ENCODE measurements at places on chromosomes 7 and 10.

- DNase-seq = no peak
Observed at GRCh38 chr10:131021246-131021895, 290.1 kb downstream of the TCERG1L start.

- DNase-seq = no peak
Observed at GRCh38 chr10:35564341-35564968, 40.7 kb upstream of the GJD4 start.

GRCh38 chr7:3806516-3806915 is 505.5 kb downstream of the SDK1 start:
- no peak for DNase-seq

DNA sequence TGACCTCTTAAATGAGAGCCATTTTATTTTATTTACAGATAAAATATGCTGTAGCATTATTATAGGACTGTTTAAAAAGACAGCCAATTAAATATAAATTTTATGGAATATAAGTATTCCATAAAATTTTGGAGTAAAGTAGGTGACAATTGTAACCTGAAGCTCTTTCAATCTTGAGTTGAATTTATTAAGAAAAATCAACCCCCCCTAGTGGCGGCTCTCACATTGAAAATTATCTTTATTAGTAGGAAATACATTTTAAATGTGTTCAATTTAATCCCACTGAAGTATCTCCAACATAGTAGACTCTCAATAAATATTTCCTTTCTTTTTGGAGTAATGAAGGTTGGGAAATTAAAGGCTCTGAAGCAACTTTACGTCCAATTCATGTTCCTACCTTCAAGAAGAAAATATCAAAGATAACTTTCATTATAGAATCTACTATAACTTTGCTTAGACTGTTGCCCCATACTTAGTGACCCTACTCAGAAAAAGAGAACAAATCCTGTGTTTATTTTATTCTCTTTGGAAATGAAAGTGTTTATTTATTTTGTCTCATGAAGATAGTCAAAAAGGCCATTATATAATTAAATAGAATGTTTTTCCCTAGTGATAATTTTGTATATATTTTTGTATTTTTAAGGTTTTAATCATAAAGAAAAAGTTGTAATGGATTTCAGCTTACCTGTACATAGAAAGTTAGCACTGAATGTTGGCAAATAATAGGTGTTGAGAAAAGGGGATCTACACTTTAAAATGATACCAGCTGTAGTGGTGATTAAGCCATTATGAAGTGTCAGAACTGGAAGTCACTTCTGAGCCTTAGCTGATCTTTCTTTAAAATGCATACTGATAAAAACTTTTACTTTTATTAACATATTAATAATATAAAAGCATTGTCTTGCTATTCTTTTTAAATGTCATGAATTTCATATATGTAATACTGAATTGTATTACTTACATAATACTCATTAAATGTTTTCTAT is 3.3 kb downstream of the AHR start:
- peak; percentile 69 for DNase-seq

- DNase-seq = no peak
Observed at GRCh38 chr7:29372351-29373090, 177.9 kb downstream of the CHN2 start.

DNA sequence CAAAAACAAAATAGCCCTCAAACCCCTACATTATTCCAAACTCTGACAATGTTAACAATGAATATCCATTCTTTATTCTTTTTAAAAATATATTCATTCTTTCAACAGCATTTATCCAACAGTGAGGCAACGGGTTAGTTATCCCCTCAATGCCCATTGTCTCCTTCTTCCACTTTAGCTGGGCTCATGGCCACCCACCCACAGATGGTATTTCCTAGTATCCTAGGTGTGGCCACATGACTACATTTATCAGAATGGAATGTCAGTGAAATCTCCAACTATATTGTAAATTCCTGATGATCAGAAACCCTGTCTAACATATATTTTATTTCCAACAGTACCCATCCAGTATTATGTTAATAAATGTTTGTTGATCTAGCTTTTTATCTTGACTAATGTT is 13.6 kb downstream of the HOXA1 start:
- peak; percentile 43 for DNase-seq

DNA sequence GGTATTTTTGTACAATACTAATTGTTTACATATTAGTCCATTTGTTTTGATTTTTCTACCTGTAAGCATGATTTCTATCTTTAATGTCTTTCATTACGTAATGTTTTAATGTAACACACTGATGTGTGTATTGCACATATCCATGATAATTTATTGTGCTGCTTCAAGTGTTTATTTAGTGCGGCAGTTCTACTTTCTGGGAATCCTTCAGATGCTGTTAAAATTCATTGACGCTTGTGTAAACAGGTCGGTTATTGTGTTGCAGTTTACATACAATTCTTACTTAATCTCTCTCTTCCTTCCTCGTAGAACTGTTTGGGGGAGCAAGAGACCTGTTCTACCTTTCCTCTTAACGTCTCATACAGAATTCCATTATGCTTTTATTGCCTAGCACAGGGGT is 6.9 kb downstream of the TMEM60 start:
- DNase-seq = no peak

DNA sequence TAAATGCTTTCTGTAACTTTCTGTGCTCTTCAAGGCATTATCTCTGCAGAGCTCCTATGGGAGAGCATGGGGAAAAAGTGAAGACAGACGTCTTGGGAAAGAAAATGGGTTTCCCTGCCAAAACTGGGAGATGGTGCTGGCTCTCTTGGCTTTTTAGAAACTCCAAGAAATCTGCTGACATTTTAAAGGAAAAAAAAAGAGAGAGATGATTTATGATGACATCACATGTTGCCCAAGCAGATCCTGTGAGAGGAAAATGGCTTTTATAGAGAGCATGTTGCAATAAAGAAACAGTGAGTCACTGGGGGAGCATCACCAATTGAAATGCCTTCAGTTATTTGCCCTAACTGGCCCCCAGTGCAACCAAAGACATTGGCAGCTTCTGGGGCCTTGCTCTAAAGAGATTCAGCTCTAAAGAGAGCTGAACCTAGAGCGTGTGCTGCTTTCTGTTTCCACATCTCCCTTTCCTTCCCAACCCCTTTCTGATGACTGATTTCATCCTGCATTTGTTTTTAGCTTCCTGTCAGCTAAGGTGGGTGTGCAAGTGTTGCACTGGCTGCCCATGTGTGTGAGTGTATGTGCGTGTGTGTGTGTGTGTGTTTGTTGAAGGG is 37.7 kb downstream of the LRMDA start:
- DNase-seq = peak; percentile 38

GRCh38 chr10:6232846-6233724 is 30.4 kb downstream of the PFKFB3 start:
- DNase-seq = no peak
